ENCODE measurements at places on chromosomes 3 and 15.

DNA sequence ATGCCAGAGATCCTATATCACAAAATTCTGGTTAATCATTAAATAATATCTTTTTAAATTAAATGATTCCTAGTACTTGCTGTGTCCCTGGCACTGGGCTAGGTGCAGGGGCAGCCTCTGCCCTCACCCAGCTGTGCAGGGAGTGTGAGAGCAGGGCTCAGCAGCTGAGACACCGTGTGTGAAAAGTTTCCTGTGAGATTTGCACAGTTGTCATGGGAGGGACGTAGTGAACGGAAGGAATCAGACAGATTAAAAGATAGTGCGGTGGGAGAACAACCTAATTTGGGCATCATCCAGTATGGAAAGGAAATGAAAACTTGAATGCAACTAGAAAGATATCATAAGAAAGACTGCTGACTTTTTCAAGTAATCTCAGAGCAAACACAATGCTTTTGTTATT lies 204.1 kb downstream of the SSR3 start:
- DNase-seq = no peak

DNA sequence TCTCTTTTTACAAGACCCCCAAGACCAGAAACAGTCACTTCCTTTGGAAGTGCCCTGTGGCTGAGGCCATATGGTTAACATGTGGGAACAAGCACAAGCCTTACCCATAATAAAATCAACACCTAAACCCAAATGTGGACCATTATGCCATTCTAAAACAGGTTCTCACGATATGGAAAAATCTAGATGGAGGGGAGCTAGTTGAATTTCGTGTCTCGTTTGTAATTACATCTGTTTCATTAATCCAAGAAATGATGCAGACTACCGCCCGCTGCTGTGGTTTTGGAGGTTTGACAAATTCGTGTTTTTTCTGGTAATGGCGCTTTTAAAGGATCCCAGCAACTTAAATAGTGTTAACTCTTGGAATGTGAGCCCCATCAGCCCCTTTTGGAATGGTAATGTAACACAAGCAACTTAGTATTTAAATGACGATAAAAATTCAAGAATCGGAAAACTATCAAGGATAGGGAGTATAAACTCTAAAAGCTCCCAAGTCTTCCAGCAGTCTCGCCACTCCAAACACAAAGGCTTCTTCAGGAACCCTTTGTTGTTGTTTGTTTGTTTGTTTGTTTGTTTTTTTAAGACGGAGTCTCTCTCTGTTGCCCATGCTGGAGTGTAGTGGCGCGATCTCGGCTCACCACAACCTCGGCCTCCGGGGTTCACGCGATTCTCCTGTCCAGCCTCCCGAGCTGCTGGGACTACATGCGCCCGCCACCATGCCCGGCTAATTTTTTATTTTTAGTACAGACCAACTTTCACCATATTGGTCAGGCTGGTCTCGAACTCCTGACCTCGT lies 1.1 kb downstream of the CNBP start:
- DNase-seq = no peak

DNA sequence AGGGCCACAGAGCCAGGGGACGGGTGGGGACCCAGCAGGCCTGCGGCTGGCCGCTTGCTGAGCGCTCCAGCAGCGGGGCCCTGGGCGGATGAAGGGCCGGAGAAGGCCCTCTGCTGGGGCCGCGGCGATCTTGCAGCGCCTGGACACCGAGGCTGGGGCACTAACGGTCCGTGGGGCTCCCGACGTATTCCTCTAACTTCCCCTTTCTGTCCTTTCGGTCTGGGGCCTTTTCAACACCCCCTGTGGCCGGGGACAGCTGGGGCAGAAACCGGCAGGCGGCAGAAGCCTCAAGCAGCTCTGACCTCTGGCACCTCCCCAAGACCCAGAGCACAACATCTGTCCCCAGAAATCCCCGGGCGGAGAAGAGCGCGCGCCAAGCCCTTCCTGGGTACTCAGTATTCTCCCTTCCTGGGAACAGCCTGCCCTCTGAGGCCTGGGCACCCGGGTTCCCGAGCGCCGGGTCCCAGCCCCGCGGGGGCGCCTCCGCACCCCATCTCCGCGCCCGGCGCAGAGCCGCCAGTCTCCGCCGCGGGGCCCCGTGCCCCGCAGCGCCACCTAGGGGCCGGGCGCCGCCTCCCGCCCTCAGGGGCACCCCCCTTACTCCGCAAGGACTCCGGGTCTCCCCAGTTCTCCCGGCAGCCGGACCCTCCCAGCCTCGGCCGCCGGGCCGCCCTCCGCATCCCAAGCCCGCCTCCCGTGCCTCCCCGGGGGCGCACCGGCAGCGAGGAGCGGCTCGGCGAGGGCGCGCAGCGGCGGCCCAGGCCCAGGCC lies 582 bp upstream of the SLCO3A1 start:
- no peak for DNase-seq

- DNase-seq = no peak
These were observed 338.3 kb upstream of the ATP11B start for GRCh38 chr3:182455011-182455410.

DNA sequence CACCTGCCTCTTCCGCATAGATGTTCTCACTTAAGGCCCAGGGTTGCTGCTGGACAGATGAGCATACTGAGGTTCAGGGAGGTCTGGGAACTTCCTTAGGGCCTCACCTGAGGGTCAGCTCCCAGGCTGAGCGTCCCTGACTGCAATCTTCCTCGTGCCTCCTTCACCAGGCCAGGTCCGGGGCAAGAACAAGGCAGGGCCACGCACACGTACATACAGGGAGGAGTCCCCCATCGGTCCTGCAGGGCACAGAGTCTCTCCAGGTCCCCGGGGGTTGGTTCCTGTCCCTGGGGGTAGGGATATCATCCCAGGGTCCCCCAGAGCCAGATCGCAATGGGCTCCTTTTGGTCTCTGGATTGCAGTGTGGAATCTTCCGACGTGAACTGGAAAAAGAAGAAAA lies 130.1 kb downstream of the LRRK1 start:
- DNase-seq = no peak

GRCh38 chr3:136819731-136820679 lies 1.1 kb downstream of the SLC35G2 start:
- DNase-seq = peak; percentile 2

- no peak for DNase-seq
These were observed 38.1 kb upstream of the IGDCC4 start for GRCh38 chr15:65460741-65461347.

DNA sequence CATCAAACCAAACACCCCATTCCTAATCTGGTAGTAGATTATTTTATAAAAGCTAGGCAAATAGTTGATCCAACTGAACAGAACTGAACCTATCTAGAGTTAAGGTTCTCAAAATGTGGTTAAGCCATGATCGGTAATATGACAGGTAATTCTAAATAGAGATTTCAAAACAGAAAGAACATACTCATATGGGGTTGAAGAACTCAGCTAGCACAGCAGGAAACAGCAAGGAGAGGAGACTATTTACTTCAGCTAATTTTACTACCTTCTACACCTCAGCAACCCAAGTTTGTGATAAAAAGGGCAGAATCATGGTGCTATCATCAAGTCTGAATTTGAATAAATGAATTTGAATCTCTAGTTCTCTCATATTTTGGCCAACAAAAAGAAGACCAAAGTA lies 11.8 kb downstream of the CD47 start:
- no peak for DNase-seq

GRCh38 chr3:37499061-37499785 lies 324.8 kb upstream of the LRRFIP2 start:
- DNase-seq = no peak

DNA sequence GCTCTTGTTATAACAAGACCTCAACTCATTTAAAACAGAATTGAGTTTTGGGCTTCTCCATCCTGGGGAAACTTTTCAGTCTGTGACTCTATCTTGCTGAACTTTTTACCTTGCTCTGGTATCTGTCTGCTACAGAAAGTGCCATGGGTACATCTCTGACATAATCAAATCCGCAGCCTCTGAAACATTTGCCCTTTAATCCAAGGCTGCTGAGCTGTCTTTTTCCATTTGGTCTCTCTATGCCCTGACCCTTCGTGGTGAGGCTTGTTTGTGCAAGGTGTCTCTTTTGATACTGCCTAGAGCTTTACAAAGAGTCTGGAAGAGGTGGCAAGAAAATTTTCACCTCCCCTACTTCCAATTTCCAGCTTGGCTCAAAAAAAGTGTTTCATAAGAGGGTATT lies 11.3 kb downstream of the TMEM108 start:
- DNase-seq = no peak

DNA sequence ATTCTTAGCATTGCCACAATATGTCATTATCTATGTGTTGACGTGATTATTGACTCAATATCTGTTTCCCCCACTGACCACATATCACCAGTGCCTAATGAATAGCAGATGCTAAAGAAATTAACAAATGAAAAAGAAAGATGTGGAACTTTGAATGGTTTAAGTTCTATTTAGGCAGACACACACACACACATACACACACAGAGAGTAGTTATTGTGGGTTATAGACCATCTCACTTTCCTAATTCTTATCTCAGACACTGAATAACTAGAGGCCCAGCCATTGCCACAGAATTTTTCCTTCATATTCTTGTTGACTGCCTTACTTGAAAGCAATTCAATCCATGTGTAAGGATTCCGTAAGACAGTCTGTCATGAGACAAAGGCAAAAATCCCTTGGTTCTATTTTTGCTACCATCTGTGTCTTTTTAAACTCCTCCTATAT lies 61.9 kb upstream of the PHLDB2 start:
- DNase-seq = no peak

GRCh38 chr3:143476965-143477640 lies 357.5 kb downstream of the CHST2 start:
- no peak for DNase-seq

DNA sequence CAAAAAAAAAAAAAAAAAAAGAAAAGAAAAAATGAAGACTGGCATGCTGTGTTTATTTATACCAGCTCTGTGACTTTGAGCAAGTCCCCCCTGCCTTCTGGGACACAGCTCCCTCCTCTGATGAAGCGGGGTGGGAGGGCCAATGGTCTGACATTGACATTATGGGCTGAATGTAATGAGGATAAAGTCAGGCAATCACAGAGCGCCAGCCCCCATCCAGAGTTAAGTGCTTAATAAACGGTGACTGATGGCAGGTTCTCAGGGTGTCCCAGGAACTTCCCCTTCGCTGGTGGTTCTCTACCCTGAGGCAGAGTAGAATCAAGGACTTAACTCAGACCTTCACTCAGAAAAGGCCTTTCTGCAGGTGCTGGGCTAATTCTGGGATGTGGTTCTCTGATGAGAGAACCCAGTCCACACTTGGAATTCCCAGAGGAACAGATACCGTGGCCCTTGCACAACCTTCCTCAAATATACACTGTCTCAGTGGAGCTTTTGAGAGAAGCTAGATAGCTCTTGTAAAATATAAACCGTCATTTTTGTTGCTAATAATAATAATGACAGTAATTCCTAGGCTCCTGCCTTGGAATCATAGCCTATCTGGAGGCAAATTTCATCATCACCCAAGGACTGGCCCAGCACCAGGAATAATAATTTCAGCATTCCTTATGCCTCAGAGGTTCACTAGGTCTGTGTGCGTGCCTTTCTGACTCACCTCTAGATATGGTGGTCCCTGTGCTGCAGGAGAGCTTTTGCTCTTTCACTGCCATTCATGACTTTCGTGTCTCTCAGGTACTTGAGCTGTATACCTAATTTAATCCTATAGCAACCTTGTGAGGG lies 115.8 kb downstream of the RPLP1 start:
- peak; percentile 45 for DNase-seq

GRCh38 chr3:105906345-105906744 lies 37.5 kb upstream of the CBLB start:
- no peak for DNase-seq

GRCh38 chr3:184884359-184885017 lies 72.5 kb downstream of the VPS8 start:
- DNase-seq = no peak

- no peak for DNase-seq
These were observed 387.8 kb upstream of the THBS1 start for GRCh38 chr15:39192979-39193560.

GRCh38 chr3:3241596-3241995 lies 62.1 kb upstream of the CRBN start:
- no peak for DNase-seq

- no peak for DNase-seq
These were observed 5.4 kb upstream of the IREB2 start for GRCh38 chr15:78432664-78433063.

DNA sequence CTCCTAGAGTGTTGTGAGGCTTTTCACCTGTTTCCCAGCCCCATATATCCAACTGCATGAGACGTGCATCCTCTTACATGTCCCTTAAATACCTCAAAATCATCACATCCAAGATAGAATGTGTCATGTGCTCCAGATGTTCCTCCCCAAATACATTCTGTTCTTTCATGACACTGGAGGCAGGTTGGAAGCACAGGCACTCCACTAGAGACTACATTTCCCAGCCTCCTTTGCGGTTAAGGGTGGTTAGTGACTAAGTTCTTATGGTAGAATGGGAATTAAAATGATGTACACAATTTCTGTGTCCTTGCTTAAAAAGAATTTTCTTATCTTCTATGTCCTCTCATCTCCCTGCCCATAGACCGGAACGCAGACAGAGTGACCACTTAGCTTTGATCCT lies 34.3 kb downstream of the TMEM40 start:
- no peak for DNase-seq

DNA sequence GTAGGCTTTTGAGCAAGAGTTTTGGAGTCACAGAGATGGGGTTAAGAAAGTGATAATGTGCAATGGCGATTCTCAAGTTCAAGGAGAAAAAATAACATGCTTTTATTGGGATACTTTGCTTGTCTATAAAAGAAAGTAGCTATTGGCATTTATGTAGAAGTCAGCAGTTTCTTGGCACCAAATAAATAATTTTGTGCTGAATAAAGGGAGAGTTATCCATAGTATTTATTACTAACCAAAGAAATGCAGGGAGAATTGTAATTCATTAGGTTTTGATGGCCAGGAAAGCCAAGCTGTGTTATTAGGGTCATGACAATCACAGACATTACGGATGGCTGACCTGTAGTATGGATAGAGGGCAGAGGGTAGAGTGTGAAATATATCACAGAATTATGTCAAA lies 33.1 kb downstream of the BTD start:
- DNase-seq = no peak

GRCh38 chr15:38818157-38818790 lies 253.7 kb upstream of the RASGRP1 start:
- no peak for DNase-seq

DNA sequence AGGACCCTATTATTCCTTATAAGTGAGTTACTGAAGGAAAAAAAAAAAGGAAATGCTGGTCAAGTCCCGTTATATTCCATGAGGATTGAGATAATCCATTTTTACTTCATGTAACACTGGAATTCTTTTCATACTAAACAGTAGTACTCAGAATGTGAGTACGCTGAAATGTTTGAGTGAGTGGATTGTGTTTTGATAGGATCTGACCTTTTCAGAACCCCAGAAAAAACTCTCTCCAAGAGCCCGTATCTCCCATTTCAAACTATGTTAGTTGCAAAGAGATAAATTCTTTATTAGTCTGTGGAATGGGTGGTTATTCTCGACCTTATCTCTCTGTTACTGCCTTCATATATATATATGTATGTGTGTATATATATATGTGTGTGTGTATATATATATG lies 2.5 kb upstream of the LPP start:
- no peak for DNase-seq

DNA sequence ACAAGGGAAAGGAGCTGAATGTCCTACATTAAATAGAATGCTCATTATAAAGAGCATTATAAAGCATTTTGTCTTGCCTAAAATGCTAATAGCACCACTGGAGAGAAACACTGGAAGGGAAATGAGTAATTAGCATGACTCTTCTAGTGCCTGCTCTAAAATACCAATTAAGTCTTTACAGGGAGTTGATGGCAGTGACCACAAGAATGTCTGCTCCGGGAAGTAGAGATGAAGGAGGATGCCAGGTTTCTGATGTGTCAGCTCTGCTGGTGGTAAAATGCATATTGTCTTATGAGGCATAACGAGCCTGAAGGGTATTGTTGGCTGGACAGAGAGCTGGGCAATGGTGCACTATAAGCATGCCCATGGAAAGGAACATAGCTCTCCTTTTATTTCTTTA lies 49.5 kb downstream of the MYLK start:
- no peak for DNase-seq

Data from thoracic aorta (tissue), 2 donors.